ENCODE measurements at places on chromosomes 6 and 20. TPM values are rescaled to one million over a fixed set of nuclear protein-coding genes. Genes with fewer than 3 reads are reported as not detected.

DNA sequence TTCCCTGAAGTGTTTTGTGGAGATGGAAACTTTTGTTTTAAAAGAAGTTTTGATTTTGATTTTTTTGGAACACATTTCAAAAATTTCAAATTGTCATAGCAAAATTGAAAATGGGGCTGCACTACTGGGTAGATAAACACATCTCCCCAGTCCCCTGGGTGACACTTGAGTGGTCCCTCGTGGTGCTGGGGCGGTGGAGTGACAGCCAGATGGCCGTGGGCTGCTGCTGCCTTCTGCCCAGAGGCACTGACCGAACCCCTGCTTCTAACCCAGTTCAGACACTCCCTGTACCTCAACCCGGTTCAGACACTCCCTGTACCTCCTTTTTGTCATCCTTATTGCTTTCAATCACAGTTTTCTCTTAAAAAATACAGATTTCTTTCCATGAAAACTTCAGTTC is 69.9 kb upstream of the SYNJ2 start:
- no peak for DNase-seq

DNA sequence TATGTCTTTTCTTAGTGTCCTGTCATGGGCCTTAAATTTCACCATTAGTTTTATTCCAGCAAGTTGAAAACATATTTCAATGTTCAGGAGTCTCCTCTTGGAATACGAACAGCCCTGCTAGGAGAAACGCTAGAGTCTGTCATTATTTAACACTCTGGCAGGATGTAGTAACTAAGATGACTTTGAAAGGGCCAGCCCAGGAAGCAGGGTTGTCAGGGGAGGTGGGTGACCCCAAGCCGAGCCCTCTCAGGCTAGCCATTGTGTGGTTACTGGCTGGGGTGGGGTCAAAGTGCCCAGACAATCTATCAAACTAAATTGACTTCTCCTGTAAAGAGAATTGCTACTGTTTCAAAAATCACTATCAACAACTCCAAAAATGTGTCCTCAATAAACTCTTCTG is 67.8 kb downstream of the LY86 start:
- no peak for DNase-seq

DNA sequence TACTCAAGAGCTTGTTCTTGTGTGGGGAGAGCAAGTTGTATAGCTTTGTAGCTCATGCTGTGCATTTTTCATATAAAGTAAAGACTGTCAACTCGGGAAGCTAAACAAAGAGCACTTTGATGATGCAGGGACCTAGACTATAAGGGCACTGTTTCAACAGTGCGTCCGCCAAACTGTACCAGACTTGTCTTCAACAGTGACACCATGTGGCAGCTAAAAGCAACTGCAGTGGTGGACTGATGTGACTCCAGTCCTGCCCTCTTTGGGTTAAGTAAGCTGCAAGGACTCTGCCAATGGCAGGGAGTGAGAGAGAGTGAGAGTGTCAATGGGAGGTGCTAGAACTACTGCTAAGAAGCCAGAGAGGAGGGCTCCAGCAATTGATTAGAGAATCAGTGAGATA is 48.1 kb upstream of the MC3R start:
- DNase-seq, result no peak

DNA sequence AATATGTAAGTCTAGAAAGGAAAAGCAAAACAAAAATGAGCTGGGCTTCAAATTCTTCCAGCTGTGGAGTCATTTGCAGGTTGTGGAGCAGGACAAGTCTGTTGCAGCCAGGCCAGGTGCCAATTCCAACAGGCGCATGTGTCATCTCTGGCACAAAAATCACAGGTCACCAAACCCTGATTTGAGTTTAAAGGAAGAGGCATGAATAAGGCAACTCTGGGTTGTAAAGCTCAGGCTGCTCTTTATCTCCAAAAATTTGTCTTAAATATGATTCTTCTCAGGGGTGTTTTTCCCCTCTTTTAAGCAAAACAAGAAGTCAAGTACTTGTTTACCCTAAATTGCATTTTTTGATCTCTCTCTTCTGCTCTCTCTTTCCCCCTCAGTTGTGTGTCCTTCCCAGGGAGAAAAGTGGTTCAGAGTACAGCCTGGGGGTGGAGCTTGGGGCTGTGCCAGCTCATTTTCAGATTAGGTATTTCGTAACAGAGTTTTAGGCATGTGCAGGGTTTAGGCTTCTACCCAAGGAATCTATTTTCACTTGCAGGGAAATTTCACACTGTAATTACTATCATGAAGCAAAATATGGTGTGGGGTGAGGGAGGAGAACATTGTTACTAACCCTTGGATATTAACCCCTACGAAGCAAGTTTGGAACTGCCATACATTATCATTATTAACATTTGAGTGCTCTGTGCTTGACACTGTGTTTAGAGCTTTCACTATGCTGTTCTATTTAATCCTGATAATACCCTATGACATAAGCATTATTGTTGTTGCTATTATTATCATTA is 8.3 kb upstream of the NCOA3 start:
- peak; percentile 56 for DNase-seq

DNA sequence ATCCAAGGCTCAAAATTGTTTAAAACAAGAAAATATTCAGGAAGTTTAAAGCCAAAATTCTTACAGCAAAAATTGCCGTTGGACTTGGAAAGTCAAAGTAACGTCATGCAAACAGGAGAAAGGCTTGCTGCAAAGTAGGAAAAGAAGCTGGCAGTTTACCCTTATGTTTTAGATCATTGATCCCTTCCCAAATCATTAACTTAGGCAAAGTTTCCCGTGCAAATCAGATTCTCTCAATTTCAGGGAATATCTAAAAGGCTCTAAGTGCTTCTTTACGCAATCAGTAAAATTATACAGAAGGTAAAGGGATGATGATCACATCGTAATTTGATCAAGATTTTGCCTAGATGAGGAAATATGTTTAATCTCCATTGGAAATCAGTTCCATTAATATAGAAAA is 197.5 kb downstream of the ALDH8A1 start:
- DNase-seq, result no peak

Gene KHDC1L
- total RNA-seq, result not detected

DNA sequence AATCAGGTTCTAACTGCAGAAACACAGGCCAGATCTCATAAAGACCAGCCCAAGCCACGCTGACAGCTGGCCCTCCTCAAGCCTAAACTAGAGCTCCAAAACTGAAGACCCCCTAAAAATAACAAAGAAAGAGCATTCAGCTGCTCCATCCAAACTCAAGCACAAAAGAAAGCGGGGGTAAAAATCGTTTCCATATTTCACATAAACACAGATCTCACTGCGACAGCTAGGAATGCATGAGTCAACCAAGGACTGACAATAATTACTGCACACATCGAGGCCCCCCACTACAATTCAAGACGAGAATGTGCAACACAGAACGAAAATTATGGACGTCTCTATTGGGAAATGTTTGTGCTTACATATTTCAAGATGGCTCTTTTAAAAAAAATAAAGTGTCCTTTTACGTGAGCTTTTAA is 31.1 kb downstream of the CNKSR3 start:
- no peak for DNase-seq

Gene HLA-DOA
- 2.1 TPM for total RNA-seq

Gene CLDN20
- total RNA-seq, result not detected

DNA sequence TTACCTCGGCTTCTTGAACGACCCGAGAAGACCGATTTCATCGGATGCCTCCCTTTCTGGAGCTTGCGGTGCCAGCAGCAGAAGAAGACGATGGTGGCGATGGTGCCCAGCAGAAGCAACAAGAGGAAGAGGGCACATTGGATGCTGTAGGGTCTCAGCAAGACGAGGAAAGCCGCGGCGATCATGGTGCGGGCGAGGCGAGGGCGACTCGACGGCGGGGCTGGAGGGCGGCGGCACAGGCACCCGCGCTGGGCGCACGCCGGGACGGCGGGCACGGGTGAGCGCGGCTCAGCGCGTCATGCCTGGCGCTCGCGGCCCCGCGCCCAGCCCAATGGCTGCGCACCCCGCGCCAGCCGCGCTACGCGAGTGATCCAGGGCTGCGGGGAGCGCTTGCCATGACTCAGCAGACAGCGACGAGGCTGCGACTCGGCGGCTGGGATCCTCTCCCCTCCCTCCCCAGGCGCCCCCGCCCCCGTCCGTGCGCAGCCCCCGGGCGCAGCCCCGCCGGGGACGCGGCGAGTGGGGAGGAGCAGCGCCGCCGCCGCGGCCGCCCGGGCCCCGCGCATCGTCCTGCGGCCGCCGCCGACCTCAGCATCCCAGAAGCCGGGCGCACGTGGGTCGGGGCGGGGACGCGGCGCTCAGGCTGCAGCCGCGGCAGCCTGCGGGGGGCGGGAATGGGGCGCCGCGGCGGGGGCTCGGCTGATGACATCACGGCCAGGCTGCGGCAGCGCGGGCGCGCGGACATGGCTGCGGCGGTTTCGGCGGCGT is at the start of gene BEND6:
BEND6 (plus strand) TSS at position 705 of the 768 bp plus-strand sequence. CDS start 26,704 bp downstream, outside the sequence.
- peak; percentile 11 for DNase-seq

Gene GPX5
- not detected for total RNA-seq

- no peak for DNase-seq
Observed at GRCh38 chr6:43070028-43070632, 6.0 kb upstream of the PTK7 start.

Gene PCNA
- 411 TPM for total RNA-seq

- DNase-seq, result no peak
Observed at GRCh38 chr6:106060167-106060566, 26.0 kb upstream of the PRDM1 start.

GRCh38 chr20:20184149-20184548 is 131.8 kb downstream of the CFAP61 start:
- DNase-seq, result no peak

DNA sequence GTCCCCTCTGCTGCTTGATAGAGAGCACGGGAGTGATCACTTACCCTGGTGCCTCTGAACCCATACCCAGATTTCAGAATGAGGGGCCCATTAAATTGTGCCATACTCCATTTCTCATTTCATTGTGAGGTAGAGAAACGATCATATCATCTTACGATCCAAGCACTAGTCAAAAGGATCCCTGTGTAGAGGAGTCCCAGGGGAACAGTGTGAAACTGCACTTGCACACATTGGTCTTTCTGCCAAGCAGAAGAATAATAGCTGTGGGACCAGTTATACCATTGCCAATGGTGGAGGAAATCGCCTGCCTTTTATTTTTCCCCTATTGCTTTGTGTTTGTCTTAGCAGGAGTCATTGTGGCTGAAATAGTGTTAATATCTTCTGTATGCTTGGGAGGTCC is 161.9 kb downstream of the FARS2 start:
- DNase-seq, result no peak

DNA sequence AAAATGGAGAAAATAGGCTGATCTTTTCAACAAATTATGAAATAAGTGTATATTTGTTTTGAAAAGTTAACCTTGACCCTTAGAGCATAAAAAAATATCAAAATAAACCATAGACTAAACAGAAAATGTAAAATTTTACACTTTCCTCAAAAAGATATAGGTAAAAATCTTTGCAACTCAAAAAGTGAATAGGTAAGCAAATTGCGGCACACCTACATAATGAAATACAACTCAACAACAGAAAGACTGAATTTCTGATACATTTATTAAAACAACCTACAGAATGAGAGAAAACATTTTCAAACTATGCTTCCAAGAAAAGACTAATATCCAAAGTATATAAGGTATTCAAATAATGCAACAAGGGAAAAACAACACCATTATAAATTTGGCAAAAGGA is 425.7 kb upstream of the KHDRBS2 start:
- no peak for DNase-seq

DNA sequence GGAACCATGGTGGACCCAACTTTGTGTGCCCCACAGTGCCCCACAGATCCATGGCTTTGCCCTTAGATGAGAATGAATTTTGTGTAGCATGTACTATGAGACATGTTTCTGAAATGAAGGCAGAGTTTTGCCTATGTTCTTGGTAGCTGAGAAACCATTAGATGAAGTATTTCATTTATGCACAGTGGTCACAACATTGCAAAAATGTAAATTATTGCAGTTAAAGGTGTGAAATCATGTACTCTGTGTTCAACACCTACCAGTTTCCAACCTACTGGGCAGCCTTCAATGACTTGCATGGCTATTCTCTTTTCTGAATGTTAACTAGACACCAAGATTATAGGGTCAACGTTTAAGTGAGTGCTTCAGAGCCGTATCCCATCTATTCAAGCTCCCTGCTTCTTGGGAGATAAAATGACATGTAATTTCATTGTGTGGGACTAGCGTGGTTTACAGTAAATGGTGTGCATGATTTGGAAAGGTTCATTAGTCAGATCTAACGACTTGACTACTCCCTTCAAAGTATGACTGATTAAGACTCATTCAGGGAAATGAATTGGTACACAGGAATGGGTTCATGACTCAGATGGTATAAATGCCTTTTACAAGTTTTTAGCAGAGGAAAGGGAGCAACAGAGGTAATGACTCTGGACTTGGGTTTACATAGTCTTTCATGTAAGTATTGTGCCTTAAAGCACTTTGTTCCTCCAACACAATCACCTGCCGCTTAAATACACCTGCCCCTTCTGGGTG is 106.1 kb upstream of the AKIRIN2 start:
- no peak for DNase-seq

- DNase-seq, result peak; percentile 5
Observed at GRCh38 chr6:138692978-138693909, 80.3 kb upstream of the CCDC28A start.

Gene HSF2
- 18.0 TPM for total RNA-seq

GRCh38 chr6:139644821-139645220 is 270.4 kb upstream of the CITED2 start:
- DNase-seq, result no peak

Gene LGSN
- not detected for total RNA-seq

DNA sequence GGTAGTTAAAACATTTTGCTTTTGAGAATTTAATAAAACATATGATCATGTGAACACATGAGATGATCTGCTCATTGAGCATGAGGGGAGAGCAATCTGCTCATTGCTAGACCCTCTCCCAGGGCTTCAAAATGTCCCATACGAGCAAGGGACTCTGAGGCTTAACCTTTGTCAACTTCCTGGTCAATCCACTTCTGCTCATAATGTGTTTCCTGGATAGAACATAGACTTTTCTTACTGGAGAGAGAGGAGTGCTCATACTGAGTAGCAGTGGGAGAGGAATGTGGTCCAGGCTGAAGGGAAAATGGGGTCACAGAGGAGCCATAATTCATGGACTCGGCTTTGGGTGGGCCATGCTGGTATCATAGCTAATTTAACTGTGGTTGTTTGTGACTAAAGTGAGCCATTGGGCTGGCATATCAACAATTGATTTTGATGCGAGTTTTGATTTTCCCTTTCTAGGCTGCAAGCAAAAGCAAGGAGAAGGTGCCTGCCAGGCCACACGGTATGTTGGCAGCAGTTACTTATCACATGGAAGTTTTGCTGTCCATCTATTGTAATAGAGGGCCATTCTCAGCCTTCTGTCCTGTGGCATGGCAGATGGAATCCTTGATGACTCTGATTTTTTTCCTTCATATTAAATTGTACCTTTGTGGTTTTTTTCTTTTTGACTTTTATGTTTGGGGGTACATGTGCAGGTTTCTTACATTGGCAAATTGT is 20.8 kb upstream of the ADGRF4 start:
- no peak for DNase-seq

GRCh38 chr6:40395066-40395697 is 192.0 kb downstream of the LRFN2 start:
- DNase-seq, result no peak

All from activated T-cell treated with anti-CD3 and anti-CD28 coated beads, Interleukin-2, amount 50 U/mL, for 4 hours (primary cell).